ENCODE measurements at places on chromosomes 2 and 18.

GRCh38 chr18:8800876-8801262 lies 95.5 kb downstream of the MTCL1 start:
- DNase-seq = no peak

DNA sequence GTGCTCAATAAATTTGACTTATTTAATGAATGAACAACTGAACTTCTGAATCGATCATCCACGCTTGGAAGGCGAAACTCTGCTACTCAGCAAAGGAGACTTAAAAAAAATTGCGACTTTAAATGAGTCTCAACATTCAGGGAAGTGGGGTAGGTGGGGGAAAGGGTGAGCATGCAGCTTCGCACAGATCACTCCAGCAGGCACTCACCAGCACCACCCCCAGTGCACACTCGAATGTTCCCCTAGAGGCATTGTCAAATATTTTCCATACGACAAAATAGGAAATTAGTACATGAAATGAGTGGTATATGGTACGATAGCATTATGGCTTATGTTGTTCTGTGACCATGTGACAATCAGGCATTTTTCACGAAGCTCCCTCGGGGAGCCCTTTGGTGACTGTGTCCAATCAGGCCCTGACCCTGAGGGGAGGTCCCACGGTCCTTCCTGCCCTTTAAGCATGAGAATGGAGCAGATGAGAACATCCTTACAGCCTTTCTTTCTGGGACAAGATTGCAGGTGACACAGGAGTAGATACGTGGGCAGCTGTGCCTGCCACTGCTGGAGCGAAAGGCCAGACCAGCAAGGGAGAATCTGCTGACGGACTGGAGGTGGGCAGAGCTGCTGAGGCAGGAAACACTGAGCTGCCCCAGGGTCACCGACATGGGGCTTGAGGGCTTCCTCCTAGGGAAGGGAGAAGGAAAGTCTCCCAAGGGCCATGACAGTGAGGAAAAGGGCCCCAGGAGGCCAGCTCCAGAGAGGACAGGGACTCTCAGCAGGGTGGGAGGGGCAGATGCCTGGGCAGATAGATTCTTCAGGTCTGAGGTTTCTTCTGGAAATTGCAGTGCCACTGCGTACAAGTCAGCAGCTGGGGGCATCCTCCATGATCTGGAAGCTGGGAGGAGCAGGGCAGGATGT lies 101.3 kb upstream of the ID2 start:
- no peak for DNase-seq

GRCh38 chr2:80291656-80292055 lies 12.9 kb downstream of the LRRTM1 start:
- no peak for DNase-seq

- DNase-seq = peak; percentile 34
These were observed 30.7 kb upstream of the ERCC3 start for GRCh38 chr2:127324635-127325034.

- DNase-seq = peak; percentile 31
These were observed 39.1 kb upstream of the FAM136A start for GRCh38 chr2:70340761-70341476.

DNA sequence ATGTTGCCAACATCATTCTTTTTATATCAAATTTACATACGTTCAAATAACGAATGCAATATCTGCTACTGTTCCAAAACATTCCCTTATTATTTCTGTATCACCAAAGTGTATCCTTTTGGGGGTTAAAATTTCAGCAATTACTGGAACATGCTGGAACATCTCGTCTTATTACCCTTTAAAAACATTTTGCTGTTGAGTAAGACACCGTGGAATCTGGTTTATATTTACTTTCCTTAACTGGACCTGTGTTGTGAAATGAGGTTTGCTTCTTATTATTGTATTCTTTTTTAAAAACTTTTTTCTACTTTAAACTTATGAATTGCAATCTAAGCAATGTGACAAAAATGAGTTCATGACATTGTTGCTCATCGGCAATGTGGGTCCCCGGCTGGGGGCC lies 87.4 kb upstream of the PTPRM start:
- DNase-seq = no peak

- no peak for DNase-seq
These were observed 2.7 kb downstream of the GPC1 start for GRCh38 chr2:240437861-240438809.

DNA sequence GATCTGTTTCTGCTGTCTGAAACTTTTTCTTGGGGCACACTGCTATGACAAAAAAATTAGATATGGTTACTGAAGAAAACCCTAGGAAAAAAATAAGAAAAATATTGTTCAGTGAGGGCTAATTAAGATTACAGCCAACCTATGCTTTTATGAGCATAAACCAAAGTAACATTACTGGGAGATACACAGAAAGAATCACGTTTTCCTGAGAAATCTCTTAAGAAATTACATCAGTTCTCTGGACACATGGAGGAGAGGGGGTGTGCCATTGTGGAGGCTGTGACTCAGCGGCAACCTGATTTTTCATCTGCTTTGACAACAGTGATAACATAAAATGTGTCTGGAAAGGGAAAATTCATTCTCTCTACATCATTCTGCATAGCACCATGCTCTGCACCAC lies 13.4 kb upstream of the NMI start:
- peak; percentile 79 for DNase-seq

DNA sequence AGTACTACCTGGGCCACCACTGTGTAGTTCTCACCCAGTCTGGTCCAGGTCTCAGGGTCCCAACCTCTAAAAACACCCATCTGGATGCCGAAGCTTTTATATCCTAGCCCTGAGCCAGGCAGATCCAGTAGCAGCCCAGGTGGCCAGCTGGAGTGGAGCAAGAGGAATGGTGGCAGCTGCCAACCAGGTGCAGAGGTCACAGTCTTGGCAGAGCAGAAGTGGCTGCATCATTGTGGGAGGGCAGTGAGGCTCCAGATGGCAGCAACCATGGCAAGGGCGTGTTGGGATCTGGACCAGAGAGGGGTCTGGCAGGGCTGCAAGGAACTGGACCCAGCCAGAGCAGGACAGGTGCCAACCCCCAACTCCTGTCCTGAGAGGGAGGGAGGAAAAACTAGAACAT lies 72.2 kb upstream of the AGAP1 start:
- DNase-seq = no peak

DNA sequence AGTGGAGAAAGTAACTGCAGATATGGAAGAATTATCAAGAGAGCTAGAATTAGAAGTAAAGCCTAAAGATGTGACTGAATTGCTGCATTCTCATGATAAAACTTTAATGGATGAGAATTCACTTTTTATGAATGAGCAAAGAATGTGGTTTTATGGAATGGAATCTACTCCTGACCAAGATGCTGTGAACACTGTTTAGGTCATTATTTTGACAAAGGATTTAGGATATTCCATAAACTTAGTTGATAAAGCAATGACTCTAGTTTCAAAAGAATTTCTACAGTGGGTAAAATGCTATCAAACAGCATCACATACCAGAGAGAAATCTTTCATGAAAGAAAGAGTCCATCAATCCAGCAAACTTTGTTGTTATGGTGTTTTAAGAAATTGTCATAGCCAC lies 1317.7 kb upstream of the ACVR2A start:
- no peak for DNase-seq

- no peak for DNase-seq
These were observed 10.3 kb downstream of the ITGA6 start for GRCh38 chr2:172437419-172438341.

DNA sequence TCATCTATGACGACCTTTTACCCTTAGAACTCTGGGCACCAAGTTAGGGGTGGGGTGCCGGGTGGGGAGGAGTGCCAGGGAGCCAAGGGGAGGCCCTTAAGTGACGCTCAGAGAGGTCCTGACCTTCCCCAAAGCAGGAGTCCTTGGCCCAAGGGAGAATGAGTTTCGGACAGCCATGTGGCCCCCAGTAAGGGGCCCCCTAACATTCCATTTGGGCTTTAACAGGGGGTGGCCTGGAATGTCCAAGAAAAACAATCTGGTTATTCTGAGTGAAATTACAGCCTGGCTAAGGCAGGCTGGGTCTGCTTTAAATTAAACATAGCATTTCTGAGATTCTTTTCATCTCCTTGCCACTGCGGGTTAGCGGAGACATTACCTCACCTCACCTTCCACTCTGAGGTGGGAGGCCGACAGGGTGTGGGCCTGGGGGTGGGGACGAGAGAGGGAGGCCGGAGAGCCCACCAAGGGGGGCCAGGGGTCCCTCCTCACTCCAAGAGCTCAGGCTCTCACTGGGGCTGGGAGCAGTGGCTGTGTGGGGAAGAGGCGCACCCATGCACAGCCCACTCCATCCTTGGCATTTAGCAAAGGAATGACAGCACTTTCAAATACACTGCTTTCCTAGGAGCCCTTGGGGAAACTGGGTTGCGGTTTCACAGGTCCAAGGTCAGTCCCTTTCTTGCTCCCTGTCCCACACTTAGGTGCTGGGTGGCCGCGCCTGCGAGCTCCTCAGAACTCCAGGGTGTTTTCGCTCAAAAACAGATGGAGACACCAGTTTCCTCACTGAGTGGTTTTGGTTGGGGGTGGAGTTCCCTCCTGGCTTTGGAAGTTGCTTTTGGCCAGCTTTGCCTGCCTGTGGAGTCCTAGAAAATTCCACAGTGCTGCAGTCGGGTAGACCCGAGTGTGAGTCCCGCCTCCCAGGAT lies 107.4 kb downstream of the POLR1A start:
- peak; percentile 45 for DNase-seq

GRCh38 chr2:218904176-218904575 lies 23.5 kb downstream of the WNT10A start:
- DNase-seq = no peak

DNA sequence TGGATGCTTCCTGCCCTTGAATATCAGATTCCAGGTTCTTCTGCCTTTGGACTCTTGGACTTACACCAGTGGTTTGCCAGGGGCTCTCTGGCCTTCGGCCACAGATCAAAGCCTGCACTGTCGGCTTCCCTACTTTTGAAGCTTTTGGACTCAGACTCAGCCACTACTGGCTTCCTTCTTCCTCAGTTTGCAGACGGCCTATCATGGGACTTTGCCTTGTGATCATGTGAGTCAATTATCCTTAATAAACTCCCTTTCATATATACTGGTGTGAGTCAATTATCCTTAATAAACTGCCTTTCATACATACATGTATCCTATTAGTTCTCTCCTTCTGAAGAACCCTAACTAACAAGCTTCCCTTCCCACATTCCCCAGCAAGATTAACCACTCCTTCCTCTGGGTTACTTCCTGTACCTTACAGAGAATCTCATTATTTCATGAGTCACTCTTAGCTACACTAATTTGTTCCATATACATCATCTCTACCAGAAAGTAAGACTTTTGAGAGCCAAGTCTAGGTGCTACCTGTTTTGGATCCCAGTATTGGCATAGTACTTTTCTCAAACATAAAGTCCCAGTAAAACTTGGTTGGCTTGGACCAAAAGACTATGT lies 31.3 kb upstream of the LRATD1 start:
- DNase-seq = no peak

- DNase-seq = no peak
These were observed 13.2 kb downstream of the POU3F3 start for GRCh38 chr2:104866883-104867812.

DNA sequence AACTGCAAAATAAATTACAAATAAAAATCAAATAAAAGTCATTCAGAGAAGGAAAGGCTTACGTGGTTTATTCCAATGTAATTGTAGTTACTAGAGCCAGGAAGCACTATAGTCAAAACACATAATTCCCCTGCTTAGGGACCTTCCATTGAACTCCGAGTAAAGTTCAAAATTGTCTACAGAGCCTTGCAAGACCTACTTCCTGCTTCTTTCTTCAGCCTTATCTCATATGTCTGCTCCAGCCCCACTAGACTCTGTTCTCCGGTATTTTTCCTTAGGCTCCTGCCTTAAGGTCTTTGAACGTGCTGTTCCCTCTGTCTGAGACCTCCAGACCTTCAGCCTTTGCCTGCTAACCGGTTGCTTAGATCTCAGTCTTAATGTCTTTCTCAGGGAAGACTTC lies 104.3 kb downstream of the ARL6IP6 start:
- DNase-seq = no peak

DNA sequence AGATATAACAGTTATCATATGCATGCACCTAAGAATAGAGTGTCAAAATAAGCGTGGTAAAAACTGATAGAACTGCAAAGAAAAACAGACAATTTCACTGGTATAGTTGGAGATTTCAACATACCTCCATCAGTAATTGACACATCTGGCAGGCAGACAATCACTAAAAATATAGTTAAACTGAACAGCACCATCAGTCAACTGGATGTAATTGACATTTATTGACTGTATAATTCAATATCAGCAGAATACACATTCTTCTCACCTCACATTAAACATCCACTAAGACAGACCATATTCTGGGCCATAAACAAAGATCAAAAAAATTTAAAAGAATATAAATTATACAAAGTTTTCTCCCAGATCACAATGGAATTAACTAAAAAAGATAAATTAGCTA lies 378.5 kb upstream of the RGPD4 start:
- DNase-seq = no peak

DNA sequence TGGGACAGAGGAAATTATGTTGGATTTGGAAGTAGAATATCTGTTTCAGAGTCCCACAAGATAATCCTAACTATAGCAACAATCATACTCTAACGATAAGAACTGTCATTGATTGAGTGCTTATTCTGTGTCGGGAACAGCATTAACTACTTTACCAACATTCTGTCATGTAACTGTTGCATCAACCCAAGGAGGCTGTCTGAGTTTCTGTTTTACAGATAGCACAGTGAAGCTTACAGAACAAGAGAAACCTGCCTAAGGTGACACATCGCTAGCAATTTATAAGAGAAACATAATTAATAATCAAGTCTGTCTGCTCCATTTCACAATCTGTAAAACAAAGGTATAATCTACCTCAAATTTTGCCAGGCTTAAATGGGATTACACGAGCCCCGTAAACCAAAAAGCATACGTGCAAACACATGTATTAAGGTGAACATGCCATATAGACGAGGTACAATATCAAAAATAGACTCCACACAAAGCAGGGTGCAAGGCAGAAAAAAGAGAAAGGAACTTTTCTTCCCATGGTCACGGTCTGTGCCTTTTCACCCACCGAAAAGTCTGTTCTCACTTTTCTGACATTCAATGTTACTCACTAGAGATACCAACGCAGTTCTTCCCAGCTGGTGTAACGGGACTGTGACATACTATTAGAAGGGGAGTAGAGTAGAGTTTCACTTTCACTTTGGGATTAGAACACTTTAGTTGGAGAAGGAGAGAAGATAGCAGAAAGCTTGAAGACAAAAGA lies 37.2 kb upstream of the SLC8A1 start:
- DNase-seq = peak; percentile 41
